Thoracic aorta (tissue), 2 donors: ENCODE measurements at places on chromosomes 4 and X.

DNA sequence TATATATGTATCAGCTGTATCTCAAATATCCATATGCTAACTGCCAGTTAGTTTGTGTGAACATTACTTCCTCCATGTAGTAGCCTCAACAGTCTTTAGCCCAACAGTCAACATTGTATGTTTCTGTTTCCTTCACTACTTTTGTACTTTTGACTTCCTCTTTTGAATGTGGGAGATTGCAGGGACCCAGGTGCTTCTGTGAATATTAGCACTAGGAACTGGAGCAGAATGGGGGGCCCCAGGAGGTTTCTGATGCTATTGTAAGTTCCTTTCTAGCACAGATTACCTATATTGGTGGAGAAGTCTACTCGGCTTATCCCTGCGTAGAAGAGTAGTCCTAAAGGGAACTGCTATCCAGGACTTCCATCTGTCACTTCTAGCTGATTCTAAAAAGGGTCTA lies 2.3 kb downstream of the PLAC8 start:
- no peaks in the 10 kb centered on the region for H3K36me3 ChIP-seq
- DNase-seq, result no peak
- no peaks in the 10 kb centered on the region for H3K27me3 ChIP-seq
- no peaks in the 10 kb centered on the region for H3K4me1 ChIP-seq

GRCh38 chrX:101260435-101260834 lies 30.7 kb downstream of the TAF7L start:
- H3K4me3 ChIP-seq, result no peak overlapping the region
- H3K36me3 ChIP-seq, result no peaks in the 10 kb centered on the region
- H3K27me3 ChIP-seq, result no peaks in the 10 kb centered on the region
- DNase-seq, result no peak
- no peaks in the 10 kb centered on the region for H3K4me1 ChIP-seq
- H3K27ac ChIP-seq, result no peak overlapping the region

- no peak for DNase-seq
- H3K27me3 ChIP-seq, result no peaks in the 10 kb centered on the region
- H3K36me3 ChIP-seq, result no peaks in the 10 kb centered on the region
- H3K27ac ChIP-seq, result no peak overlapping the region
- H3K4me3 ChIP-seq, result no peak overlapping the region
- no peaks in the 10 kb centered on the region for H3K4me1 ChIP-seq
These were observed 12.3 kb upstream of the UCP1 start for GRCh38 chr4:140581078-140581477.

- no peak overlapping the region for H3K4me3 ChIP-seq
- H3K27me3 ChIP-seq, result no peaks in the 10 kb centered on the region
- DNase-seq, result no peak
- H3K36me3 ChIP-seq, result no peaks in the 10 kb centered on the region
These were observed 23.1 kb upstream of the SMIM31 start for GRCh38 chr4:164730705-164731393.

GRCh38 chrX:133516686-133517085 lies 101.4 kb upstream of the GPC4 start:
- no peaks in the 10 kb centered on the region for H3K36me3 ChIP-seq
- H3K27me3 ChIP-seq, result no peaks in the 10 kb centered on the region
- H3K27ac ChIP-seq, result no peak overlapping the region
- no peak overlapping the region for H3K4me3 ChIP-seq
- DNase-seq, result no peak

DNA sequence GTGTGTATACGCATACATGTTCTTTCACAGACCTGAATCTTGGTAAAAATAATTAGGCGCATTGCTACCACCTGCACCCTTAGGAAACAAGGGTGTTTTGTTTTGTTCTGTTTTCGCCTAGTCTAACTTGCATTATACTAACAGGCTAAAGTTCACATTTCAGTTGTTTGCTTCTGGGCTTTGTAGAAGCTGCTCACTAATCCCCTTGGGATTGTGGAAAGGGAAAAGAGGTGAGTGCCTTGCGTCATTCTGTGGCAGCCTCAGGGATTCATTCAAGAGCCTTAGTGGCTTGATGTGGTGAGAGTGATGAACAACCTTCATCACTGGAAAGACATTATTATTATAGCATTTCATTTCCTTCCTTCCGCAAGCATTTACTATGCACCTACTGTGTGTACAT lies 331.1 kb downstream of the ADGRL3 start:
- no peaks in the 10 kb centered on the region for H3K4me1 ChIP-seq
- DNase-seq, result no peak
- H3K36me3 ChIP-seq, result no peaks in the 10 kb centered on the region
- H3K4me3 ChIP-seq, result no peak overlapping the region

- no peak overlapping the region for H3K27ac ChIP-seq
- H3K36me3 ChIP-seq, result no peaks in the 10 kb centered on the region
- H3K27me3 ChIP-seq, result no peaks in the 10 kb centered on the region
- DNase-seq, result no peak
These were observed 64.2 kb upstream of the NHSL2 start for GRCh38 chrX:71846429-71846828.

DNA sequence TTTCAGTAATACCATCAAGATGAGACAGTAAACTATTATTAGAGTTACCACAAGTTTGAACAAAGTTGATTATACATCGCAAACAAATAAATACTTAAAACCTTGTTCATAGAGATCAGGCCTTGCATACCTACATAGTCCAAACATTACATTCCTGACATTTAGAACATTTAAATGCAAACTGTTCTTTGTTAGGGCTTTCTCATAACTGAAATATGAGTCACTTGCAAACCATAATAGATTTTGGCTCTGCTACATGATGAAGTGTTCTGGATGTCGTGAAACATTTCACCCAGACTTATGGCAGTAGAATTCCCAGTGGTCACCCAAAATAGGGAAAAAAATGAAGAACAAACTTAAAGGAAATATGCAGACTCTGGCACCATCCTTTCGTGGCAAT lies 75.0 kb downstream of the FAT4 start:
- H3K4me3 ChIP-seq, result peak overlapping the region; percentile 29
- H3K27ac ChIP-seq, result peak overlapping the region; percentile 85
- DNase-seq, result no peak
- H3K27me3 ChIP-seq, result no peaks in the 10 kb centered on the region
- peaks cover 75% of the 10 kb centered on the region for H3K4me1 ChIP-seq

- no peak overlapping the region for H3K4me3 ChIP-seq
- H3K27ac ChIP-seq, result no peak overlapping the region
- no peaks in the 10 kb centered on the region for H3K27me3 ChIP-seq
- no peaks in the 10 kb centered on the region for H3K36me3 ChIP-seq
- no peaks in the 10 kb centered on the region for H3K4me1 ChIP-seq
These were observed 15.5 kb upstream of the HSD17B10 start for GRCh38 chrX:53449632-53450031.

- H3K4me3 ChIP-seq, result no peak overlapping the region
- peaks cover 15% of the 10 kb centered on the region for H3K4me1 ChIP-seq
- no peak for DNase-seq
- H3K27ac ChIP-seq, result peak overlapping the region; percentile 64
These were observed 279.3 kb upstream of the DIPK2B start for GRCh38 chrX:45479835-45480422.

DNA sequence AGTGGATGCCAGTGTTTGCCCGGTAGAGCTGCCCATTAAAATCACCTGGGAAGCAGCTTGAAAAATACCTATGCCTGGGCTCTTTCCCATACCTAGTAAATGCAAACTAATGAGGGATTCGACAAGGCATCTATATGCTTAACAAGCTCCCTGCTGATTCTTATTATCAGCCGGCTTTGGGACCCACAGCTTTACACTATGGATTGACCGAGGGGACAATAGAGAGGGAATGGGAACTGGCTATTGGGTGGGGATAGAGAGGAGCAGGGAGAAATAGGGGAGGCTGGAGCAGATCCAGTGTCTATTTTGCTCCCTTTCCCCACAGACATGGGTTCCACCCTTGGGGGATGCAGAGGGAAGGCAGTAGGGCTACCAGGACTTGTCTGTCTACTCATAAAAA lies 103.1 kb upstream of the TEX13D start:
- no peak for DNase-seq
- no peaks in the 10 kb centered on the region for H3K27me3 ChIP-seq
- H3K4me3 ChIP-seq, result no peak overlapping the region
- no peaks in the 10 kb centered on the region for H3K4me1 ChIP-seq

DNA sequence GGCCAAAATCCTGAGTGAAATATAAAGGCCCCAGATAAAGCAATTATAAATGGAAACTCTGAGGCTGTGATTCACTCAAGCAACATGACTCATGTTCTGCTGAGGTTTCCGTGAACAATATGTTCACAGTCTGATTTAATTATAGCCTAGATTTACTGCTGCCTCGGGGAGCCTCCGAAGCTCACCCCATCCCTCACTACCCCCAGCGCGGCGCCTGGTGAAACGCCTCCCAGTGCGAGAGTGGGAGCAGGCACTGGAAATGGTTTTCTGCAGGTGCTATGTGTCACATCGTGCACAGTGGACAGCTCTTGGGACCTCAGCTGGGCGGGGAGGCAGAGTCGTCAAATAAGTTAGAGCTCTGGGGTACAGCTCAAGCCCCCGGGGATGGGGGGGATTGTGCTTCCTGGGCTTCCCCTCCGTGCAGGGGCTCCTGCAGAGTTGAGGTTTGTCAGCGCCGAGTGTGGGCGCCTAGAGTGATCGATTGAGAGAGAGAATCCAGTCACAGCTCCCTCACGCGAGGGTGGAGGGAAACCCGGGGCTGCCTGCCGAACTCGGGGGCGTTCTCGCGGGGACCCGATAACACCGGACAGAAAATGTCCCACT lies 110.6 kb downstream of the PHKA2 start:
- H3K4me1 ChIP-seq, result peaks cover 39% of the 10 kb centered on the region
- H3K4me3 ChIP-seq, result peak overlapping the region; percentile 55
- H3K36me3 ChIP-seq, result no peaks in the 10 kb centered on the region

DNA sequence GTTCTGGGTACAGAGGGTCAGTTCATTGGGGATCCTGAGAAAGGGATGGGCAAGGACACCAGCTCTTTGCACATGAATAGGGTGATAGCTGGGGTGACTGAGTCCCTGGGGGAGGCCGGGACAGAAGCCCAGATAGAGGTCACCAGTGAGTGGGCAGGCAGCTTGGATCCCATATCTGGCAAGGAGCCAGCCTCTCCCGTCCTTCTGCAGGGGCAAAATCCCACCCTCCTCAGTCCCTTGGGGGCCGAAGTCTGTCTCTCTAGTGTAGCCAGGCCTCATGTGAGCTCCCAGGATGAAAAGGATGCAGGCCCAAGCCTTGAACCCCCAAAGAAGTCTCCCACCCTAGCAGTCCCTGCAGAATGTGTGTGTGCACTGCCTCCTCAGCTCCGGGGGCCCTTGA lies 16.9 kb upstream of the GAGE10 start:
- DNase-seq, result no peak
- no peak overlapping the region for H3K4me3 ChIP-seq
- no peaks in the 10 kb centered on the region for H3K4me1 ChIP-seq
- H3K27me3 ChIP-seq, result no peaks in the 10 kb centered on the region
- H3K27ac ChIP-seq, result no peak overlapping the region
- H3K36me3 ChIP-seq, result no peaks in the 10 kb centered on the region

- no peak overlapping the region for H3K27ac ChIP-seq
- no peaks in the 10 kb centered on the region for H3K27me3 ChIP-seq
- no peak for DNase-seq
- no peaks in the 10 kb centered on the region for H3K4me1 ChIP-seq
- no peak overlapping the region for H3K4me3 ChIP-seq
These were observed 37.6 kb downstream of the PHKA1 start for GRCh38 chrX:72676465-72676864.

DNA sequence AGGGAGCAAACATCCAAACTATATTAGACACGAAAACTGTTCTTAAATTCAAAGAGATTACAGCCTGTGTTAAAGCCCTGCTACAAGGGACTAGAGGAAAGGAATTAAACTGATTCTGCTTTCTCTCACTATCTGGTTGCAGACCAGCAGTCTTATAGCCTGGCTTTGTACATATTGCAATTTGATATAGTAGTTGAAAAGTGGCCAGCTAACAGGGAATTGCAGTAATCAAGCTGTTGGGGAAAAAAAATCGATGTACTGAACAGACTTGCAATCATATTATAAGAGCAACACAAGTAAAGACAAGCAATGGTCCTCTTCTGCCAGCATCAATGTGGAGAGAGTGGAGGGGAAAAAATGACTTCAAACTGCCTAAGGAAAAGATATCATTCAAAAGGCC lies 364.4 kb upstream of the EPHA5 start:
- H3K4me3 ChIP-seq, result no peak overlapping the region
- no peaks in the 10 kb centered on the region for H3K4me1 ChIP-seq
- H3K27ac ChIP-seq, result no peak overlapping the region
- no peaks in the 10 kb centered on the region for H3K27me3 ChIP-seq
- no peaks in the 10 kb centered on the region for H3K36me3 ChIP-seq

GRCh38 chrX:2901367-2902036 lies 27.6 kb downstream of the ARSD start:
- no peaks in the 10 kb centered on the region for H3K4me1 ChIP-seq
- no peaks in the 10 kb centered on the region for H3K27me3 ChIP-seq
- no peak overlapping the region for H3K27ac ChIP-seq
- no peak for DNase-seq
- no peaks in the 10 kb centered on the region for H3K36me3 ChIP-seq

GRCh38 chrX:135411893-135412292 lies 9.9 kb upstream of the SMIM10L2A start:
- H3K4me1 ChIP-seq, result no peaks in the 10 kb centered on the region
- no peak overlapping the region for H3K27ac ChIP-seq
- H3K36me3 ChIP-seq, result no peaks in the 10 kb centered on the region
- H3K4me3 ChIP-seq, result no peak overlapping the region
- H3K27me3 ChIP-seq, result no peaks in the 10 kb centered on the region

DNA sequence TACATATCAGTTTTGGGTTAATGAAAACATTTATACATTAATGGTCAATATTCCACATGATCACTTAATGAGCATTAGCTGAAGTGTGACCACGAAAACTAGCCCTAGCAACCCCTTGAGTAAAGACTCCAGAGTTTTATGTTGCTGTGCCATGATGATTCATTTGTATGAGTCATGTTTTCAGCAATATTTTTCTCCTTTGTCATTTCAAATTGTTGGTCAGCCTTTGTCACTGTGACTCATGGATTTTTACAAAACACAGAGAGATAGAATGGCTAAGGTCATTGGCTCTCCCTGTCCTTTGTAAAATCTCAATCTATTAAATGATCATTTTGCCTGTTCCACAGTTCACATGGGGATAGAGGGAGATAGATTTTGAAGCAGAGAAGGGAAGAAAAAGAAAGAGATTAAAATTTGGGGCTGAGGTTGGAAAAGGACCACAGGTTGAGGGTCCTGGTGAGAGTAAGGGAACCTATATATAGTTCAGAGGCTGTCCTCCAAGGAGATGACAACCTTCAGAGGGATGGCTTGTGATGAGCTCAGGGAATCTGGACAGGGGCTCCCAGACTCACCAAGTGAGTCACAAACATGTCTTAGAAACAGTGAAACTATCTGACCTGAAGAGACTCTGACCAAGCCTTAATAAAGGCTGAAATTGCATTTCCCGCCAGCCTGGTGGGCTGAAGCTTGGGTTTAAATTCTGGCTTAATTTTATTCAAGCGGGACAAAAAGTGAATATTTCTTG lies 25.6 kb downstream of the NR0B1 start:
- H3K36me3 ChIP-seq, result no peaks in the 10 kb centered on the region
- no peak overlapping the region for H3K4me3 ChIP-seq
- H3K27ac ChIP-seq, result peak overlapping the region; percentile 49
- H3K27me3 ChIP-seq, result no peaks in the 10 kb centered on the region
- H3K4me1 ChIP-seq, result no peaks in the 10 kb centered on the region
